ENCODE measurements at places on chromosomes 1 and 21. TPM values are rescaled to one million over a fixed set of nuclear protein-coding genes. Genes with fewer than 3 reads are reported as not detected.

Gene S1PR1
- 25.2 TPM for total RNA-seq

DNA sequence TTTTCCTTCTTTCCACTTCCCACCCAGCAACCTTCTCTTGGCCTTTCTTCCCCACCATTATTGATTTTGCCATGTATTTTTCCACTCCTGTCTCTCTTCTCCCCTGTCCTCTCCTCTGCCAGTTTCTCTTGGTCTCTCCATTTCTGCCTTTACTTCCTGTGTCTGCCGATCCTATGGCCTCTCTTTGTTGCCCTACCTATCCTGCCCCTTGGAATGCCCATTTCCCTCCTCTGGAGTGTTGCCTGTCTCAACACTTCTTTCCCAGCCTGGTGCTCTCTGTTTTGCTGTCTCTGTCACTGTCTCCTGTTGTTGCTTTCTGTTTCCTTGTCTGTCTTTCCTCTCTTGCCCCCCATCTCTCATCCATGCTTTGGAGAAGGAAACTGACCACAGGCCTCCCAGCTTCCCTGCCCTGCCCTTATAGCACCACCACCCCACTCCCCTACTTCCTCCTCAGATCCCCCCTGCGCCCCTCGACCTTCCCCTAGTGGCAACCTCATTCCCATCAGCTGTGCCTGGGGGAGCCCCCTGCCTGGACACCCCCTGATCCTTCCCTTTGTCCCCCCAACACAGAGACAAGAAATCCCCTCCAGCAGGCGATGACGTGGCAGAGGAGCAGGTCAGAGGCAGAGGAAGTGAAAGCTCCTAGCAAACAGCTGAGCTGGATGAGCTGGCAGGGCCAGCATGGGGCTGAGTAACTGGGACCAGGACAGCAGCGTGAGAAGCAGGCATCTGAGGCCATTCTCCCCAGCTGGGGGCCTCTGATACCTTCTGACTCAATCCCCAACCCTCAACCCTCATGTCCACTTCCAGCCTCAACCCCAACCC is 6.6 kb upstream of the ETV3L start:
- peak; percentile 41 for DNase-seq

GRCh38 chr21:36803816-36804439 is 105.0 kb downstream of the SIM2 start:
- DNase-seq: no peak

GRCh38 chr1:20411196-20411980 is 74.6 kb downstream of the CAMK2N1 start:
- DNase-seq: no peak

GRCh38 chr21:46320331-46320801 is 3.3 kb downstream of the C21orf58 start:
- no peak for DNase-seq

Gene LHX4
- total RNA-seq: not detected

GRCh38 chr1:165560883-165561656 is 17.3 kb downstream of the LRRC52 start:
- no peak for DNase-seq

DNA sequence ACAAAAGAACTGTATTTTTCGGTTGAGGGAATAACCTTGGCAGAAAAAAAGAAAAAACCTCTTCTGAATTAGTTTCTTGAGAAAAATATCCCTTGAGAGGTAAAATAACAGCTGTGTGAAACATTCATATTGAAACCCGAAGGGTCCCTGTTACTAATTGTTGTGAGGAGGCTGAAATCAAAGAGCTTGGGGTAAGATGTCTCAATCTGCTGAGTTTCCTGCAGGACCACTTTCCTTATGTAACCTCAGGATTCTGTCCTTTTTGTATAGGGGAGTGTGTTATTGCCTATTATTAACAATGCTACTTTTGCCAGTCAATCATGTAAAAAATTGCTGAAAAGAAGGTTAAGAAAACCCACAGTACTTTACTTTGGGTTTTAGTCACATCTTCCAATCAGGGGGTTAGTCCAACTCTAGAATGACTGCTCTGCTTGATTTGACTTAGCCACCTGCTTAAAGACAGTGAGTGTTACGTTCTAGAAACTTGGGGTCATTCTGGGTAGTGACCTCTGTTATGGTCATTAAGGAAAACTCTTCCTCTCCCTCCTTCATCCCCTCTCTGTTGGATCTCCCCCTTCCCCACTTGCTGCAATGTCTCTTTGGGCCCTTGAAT is 138.8 kb downstream of the GIPC2 start:
- no peak for DNase-seq

DNA sequence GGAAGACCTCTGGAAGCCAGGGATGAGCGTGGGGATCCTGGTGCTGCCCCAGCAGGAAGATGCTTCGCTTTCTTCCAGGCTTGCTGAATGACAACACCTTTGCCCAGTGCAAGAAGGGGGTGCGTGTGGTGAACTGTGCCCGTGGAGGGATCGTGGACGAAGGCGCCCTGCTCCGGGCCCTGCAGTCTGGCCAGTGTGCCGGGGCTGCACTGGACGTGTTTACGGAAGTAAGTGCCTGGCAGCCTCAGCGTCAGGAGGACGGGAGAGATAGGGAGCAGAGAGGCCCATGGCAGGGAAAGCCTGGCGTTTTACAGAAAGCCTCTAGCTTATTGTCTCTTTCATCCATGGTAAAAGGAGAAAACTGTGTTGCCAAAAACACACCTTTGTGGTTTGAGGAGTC is 23.5 kb downstream of the PHGDH start:
- DNase-seq: peak; percentile 53

GRCh38 chr1:40840526-40841323 is 21.4 kb downstream of the CITED4 start:
- DNase-seq: no peak

- DNase-seq: peak; percentile 61
These were observed 573 bp downstream of the KLHL21 start for GRCh38 chr1:6601923-6602668.

GRCh38 chr1:223156343-223156742 is 13.3 kb upstream of the TLR5 start:
- DNase-seq: no peak
